ENCODE measurements at places on chromosomes 5 and 9.

GRCh38 chr5:143197260-143197656 lies 206.2 kb downstream of the NR3C1 start:
- no peak for DNase-seq

DNA sequence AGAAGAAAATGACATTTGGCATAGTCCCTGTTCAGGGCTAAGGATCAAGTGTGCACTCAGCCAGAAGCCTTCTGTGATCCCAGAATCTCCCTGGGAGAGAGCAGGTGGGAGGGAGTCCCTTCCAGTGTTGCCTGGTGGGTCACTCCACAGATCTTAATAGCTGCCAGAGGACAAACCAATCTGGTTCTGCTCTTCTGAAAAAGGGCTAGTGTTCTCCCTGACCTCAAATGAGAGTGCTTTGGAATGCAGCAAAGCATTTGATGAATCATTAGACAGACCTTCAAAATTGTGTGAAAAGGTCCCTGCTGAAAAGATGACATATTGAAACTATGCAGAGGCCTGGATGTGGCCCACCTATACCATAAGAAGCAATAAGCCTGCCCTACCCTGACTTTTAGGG lies 339.7 kb downstream of the TMEM232 start:
- DNase-seq = no peak

DNA sequence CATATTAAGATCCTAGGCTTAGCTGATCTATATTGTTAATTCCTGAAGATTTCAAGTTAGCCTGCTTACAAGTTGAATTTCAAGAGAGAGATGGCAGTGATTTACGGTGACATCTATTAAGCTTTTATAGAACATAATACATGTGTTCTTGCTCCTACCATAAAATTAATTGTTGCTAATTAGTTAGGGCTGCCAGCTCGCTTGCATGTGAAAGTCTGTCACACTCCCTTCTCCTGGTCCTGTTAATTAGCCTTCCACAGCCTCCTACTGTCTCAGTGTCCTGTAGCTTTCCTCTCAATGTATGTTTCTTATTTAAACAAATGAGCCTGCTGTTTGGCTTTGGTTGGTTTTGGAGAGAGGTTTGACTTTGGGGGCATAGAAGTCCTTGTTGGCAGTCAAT lies 247.2 kb downstream of the NTRK2 start:
- DNase-seq = no peak

DNA sequence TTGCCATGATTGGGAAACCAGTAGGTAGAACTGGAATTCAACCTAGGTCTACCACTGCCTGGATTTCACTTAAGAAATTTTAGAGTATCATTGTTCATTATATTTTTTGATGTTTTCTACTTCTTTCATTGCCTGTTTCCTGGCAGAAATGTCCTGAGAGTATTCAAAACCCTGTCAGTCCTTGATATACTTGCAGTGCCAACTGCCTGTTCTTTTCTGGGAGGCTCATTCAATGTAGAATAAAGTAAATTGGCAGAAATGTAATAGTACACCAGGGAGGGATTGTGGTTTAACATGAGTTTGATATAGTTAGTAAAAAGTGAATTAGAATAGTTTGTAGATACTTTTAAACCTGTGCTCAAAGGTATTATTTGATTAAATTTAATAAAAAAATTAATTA lies 286.3 kb downstream of the FBXL7 start:
- no peak for DNase-seq

GRCh38 chr9:133679056-133679455 lies 42.9 kb downstream of the DBH start:
- DNase-seq = no peak

DNA sequence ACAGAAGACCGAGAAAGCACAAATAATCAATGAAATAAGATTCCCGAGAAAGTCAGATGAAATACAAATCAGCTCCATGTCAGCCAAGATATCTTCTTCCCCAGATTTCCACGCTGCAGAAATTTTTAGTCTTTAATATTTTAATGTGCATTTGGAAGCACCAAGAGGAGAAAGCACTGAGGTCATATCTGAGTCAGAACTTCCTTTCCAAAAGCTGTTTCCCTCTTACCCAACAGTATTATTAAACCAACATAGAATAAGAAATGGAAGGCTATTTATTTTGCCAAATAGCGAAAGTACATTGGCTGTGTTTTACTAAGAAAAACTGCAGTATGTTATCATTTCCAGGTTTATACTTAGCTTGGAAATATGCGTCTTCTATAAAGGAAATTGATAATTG lies 772.1 kb upstream of the CDH9 start:
- DNase-seq = no peak

- DNase-seq = no peak
Observed at GRCh38 chr5:587403-587802, 24.7 kb upstream of the CEP72 start.

GRCh38 chr9:91098203-91098850 lies 263.4 kb downstream of the AUH start:
- DNase-seq = no peak

DNA sequence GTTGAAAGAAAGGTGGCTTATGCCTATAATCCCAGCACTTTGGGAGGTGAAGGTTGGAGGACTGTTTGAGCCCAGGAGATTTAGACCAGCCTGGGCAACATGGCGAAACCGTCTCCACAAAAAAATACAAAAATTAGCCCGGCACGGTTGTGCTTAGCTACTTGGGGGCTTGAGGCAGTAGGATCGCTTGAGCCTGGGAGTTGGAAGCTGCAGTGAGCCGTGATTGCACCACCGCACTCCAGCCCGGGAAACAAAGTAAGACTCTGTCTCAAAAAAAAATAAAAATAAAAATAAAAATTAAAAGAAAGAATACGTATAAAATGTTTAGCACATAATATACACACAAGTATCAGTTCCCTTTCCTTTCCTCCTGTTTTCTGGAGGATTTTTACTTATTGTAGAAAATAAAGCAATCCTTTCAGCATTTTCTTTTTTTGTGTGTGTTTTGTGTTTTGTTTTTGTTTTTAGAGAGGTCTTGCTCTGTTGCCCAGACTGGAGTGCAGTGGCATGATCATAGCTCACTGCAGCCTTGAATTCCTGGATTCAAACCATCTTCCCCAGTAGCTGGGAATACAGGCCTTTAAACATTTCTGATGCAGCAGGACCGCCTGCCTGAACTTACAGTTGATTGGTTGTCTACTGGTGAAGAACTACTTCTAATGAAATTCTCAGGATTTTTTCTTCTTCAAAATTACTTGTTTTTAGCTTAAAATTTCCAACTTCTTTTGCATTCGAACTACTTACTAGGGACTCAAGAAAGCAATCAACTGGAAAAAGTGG lies 4.1 kb upstream of the GPR107 start:
- DNase-seq = no peak

GRCh38 chr9:130372057-130372456 lies 72.7 kb upstream of the ASS1 start:
- no peak for DNase-seq

- no peak for DNase-seq
Observed at GRCh38 chr5:39106322-39106721, 32.1 kb upstream of the RICTOR start.

DNA sequence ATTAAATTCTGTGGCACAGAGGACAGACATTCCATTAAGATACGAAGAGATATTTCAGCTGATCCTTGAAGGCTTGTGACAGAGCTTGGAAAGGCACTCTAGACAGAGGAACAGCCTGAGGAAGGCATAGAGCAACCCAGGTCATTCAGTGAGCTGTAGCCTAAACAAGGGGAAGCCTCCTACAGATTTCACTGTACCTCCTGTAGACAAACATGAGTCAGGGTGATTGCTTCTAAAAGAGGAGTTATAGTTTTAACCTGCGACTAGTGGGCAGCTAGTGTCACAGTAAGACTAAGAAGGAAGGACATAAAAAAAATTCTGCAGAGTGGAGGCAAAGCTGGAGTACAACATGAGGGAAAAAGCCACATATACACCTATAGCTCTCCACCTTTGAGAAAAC lies 43.5 kb upstream of the ANKDD1B start:
- no peak for DNase-seq

DNA sequence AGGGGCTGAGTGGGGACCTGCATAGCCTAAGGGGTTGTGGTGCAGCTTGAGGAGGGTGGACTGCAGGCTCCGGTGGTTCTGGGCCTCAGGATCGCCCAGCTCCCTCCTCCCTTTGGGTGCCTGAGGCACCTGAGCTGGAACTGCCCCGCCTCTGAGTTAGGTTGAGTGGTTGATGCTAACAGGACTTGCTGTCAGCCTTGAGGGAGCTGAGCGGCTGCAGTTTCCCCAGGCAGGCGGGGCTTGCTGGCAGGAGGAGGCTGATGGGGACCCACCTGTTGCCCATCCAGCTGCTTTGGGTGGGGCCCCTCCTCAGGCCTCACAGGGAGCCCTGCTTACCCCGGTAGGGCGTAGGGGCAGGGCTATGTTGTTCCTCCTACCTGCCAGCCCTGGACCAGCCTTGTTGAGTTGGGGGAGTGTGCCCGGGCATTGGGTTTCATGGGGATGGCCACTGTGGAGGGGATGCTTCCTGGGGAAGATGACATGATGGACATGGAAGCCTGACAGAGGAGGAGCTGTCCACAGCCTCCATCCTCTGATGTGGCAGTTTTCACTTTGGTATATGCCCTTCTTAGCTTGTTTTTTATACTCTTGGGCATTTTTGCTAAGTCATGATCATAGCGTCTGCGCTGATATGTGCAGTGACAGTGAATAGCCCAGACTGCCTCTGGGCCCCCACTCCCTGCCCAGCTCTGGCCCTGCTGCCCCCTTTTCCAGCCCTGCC lies 14.3 kb downstream of the WNK2 start:
- no peak for DNase-seq

GRCh38 chr9:130298662-130299279 lies 33.2 kb downstream of the HMCN2 start:
- no peak for DNase-seq

GRCh38 chr5:142441616-142442015 lies 116.8 kb upstream of the SPRY4 start:
- no peak for DNase-seq

DNA sequence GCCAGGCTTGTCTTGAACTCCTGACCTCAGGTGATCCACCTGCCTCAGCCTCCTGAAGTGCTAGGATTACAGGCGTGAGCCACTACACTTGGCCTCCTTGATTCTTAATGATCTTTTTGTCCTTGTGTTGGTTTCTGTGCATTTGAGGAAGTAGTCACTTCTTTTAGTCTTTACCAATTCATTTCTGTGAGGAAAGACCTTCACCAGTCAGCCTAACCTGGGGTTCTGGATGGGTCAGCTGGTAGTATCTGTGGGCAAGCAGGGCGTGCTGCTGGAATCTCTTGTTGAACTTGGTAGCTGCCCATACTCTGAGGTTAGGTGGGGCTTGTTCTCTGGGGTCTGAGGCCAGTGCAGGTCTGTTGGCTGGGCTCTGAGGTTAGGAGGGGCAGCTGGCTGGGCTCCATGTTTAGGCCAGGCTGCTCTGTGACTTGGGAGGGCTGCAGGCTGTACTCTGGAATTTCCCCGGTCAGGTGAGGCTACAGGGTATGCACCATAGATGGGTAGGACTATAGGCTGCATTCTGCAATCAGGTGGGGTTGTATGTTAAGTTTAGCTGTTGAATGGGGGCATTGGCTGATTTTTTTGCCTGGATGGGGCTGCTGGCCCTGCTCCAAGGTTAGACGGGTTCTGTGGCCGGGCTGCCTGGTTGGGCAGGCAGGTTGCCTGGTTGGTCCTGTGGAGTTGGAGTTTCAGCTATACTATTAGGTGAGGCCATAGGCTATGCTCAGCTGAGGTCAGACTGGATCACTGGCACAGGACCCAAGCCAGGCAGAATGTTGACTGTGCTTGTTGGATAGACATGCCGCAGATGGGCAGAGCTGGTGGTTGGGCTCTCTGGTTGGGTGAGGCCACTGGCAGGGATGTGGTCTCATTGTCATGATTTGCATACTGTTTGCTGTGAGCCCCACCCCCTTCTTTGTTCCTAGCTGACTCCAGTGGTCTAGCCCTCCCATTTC lies 19.2 kb downstream of the UBAP1 start:
- no peak for DNase-seq

- DNase-seq = peak; percentile 98
Observed at GRCh38 chr5:177554474-177555111, at the start of gene FAM193B. TSS of gene FAM193B (minus strand) at chr5:177554563. CDS start at chr5:177554458, 105 bp downstream.

- no peak for DNase-seq
Observed at GRCh38 chr5:59066367-59067163, 483.7 kb downstream of the RAB3C start.

- peak; percentile 62 for DNase-seq
Observed at GRCh38 chr5:139635606-139636206, 12.4 kb upstream of the CXXC5 start.

GRCh38 chr5:124887223-124887622 lies 140.8 kb upstream of the ZNF608 start:
- DNase-seq = no peak

DNA sequence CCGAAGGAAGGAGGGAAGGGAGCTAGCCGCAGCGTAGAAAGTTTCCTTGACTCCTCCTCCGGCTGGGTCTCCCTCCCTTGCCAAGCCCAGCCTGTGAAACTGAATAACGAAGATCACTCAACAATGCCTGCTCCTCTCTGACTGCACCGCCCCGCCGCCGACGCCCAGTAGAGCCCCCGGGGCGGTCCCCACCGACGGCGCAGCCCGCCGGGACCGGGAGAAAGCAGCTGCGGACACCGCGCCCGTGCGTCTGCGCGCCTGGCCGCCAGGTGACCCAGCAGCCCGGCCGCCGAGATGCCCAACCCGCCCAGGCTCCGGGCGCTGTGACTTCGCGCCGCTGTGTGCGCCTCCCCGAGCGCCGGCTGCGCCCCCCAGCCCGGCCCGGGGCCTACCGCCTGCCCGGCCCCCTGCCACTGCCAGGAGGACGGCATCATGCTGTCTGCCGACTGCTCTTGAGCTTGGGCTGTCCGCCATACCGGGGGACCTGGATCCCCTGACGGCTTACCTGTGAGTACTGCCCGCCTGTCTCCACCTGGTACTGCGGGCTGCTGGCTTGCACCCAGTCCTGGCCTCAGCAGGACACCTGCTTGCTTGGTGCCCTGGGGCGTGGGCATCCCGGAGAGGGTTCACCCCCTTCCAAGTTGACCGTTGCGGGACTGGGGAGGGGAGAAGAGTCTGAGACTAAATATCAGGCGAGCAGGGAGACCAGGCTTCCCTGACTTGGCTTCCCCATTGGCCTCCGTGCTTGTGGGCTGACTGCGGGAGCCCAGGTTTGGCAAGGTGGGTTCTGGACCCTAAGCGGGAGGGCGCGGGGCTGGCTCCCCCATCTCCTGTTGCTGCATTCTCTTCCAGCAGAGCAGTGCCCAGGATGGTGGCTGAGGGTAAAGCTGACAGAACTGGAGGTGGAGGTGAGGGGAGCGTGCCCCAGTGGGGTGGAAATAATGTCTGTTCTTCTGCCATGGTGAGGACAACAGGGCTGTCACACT lies 26.2 kb upstream of the SPTLC1 start:
- peak; percentile 55 for DNase-seq

DNA sequence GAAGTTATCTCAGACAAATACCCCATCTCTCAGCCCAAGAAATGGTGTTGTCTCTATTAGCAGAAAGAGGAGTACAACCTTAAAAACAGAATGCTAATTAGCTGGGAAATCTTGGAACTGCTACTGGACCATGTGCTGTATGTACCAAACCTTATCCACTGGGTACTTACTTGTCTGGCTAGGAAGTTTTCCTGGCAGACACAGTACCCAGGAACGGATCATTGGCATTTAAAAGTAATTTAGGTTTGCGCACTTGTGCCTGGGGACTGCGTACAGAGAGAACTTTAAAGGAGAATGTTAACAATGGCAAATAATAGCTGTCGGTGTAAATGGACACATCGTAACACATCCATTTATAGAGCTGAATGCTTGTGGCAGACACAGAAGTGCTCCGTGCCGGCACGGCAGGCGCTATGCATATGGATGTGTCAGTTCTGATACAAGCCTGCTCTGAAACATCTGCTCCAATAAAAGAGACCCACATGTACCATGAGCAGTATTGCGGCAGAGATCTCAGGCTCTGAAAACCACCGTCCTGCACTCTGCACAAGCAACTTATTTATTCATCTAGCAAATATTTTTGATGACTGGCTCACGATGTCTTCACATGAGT lies 290.6 kb upstream of the PANK3 start:
- DNase-seq = no peak

- no peak for DNase-seq
Observed at GRCh38 chr5:159660401-159660800, 255.9 kb upstream of the ADRA1B start.

All from activated CD8-positive, alpha-beta memory T cell treated with anti-CD3 and anti-CD28 coated beads, Interleukin-2, amount 50 U/mL, for 48 hours (primary cell).